ENCODE measurements at places on chromosomes 3 and 15.

- peak; percentile 45 for DNase-seq
Measured at GRCh38 chr3:52245322-52246263, at the start of gene PPM1M. Gene PPM1M, plus strand, starts transcription at chr3:52245759. Its CDS starts 66 bp downstream, at chr3:52245825.

DNA sequence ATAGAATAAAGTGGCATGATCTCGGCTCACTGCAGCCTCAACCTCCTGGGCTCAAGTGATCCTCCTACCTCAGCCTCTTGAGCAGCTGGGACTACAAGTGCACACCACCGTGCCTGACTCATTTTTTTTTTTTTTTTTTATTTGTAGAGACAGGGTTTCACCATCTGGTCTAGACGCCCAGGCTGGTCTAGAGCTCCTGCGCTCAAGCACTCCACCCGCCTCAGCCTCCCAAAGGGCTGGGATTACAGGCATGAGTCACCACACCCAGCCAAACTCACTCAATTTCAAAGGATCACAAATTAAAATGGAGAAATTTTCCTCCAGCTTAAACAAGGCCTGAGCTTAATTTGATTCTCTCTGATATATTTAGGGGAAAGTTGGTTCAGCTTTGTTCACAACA is 27.3 kb upstream of the NMB start:
- no peak for DNase-seq

- DNase-seq: no peak
Measured at GRCh38 chr3:11132861-11133260, 21.4 kb upstream of the HRH1 start.

DNA sequence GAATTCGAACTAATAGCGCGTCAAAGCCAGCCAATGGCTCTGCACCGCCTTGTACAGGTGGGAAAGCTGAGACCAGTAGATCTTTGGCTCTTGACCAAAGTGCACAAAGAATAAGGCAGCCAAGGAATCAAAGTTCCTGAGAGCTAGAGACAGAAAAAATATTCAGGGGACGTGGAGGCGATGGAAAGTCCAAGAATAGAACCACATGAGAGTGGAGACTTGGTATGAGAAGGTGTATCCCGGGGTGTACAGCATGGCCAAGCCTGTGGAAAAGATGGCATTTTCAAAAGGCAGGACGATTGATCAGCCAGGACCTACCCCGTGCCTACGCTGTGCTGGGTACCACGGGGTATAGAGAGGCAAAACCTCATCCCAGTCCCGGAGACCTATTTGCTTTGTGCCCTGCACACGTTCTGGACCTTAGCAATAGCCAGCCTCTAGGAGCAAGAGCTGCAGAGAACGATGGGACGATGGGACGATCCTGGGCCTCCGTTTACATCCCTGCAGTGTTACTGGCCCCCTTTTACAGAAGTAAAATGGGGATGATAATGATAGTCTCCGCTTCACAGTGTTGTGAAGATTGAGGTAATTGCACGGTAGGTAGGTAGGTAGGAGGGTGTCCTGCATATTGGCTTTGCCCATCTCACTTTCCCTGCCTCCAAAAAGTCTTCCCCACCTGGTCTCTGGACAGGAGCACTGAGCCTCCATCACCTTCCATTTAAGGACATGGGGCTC is 583 bp upstream of the RBSN start:
- no peak for DNase-seq

DNA sequence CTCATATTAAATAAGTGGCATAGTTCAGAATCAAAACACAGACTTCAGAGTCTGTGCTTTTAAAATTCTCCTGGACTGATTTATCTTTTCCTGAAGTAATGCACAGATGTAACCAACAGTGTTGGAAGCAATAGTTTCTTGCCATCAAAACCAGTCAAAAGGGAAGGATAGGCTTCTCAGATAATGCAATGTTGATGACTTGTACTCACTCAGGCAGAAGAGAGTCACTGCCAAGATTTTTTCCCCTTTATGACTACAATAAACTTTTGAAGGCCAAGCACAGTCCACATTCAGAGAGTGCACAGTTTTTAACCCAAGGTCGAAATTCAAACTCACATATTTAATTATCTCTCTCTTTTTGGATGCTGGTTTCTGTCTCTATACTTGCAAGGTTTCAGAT is 305.0 kb upstream of the SGO1 start:
- no peak for DNase-seq

GRCh38 chr3:150225986-150226385 is 182.1 kb upstream of the TSC22D2 start:
- no peak for DNase-seq

GRCh38 chr15:71485094-71485693 is 325.2 kb upstream of the NR2E3 start:
- no peak for DNase-seq

- no peak for DNase-seq
Measured at GRCh38 chr3:123124971-123125370, 58.1 kb downstream of the PDIA5 start.

DNA sequence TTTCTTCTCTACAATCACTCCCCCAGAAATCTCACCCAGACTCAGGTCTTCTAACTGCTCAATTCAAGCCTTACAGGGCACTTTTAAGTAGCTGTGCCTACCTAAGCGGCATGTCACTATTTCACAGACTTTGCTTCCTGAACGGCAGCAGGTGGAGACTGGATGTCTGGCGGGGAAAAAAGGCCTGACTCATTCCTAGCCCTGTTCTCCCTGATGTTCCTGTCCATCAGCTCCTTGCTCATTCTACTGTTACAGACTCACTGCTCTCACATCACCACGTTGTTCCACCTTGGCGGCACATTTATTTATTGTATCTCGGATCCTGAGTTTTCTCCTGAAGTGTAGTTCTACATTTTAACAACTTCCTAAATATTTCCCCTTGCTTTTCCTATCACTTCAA is 52.6 kb upstream of the ATP11B start:
- no peak for DNase-seq

- DNase-seq: no peak
Measured at GRCh38 chr15:73370151-73370550, 1.4 kb upstream of the HCN4 start.

DNA sequence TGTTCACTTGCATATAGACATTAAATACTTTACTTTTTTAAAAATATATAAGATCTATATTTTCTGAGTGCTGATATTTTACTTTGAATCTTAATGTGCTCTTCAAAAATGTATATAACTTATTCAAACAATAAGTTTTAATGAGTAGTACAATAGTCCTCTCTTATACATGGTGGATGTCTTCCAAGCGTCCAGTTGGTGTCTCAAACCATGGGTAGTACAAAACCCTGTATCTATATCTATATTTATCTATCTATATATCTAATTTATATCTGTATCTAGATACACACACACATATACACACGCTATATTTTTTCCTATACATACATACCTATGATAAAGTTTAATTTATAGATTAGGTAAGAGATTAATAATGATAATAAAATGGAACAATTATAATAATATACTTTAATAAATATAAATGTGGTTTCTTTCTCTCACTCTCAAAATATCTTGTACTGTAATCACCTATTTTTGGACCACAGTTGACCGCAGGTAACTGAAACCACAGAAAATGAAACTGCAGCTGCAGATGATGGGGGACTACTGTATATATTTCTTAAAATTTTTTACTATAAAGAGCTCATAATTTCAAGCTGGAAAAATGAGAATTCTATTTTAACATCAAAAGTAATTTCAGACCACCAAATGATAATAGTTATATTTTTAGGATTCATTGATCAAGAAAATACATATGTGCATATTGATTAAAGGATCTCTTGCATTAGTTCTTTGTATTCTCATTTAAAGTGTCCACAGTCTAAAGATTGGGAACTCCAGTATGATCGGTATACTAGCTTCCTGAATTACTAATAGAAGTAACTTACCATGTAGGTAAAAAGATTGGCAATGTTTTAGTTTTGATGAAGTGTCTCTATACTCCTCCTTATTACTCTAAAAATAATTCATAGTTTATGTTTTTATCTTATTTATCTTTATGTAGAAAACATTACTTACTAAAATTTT is 215.1 kb upstream of the MLF1 start:
- DNase-seq: no peak

- peak; percentile 28 for DNase-seq
Measured at GRCh38 chr3:66115858-66116654, 77.3 kb upstream of the MAGI1 start.

DNA sequence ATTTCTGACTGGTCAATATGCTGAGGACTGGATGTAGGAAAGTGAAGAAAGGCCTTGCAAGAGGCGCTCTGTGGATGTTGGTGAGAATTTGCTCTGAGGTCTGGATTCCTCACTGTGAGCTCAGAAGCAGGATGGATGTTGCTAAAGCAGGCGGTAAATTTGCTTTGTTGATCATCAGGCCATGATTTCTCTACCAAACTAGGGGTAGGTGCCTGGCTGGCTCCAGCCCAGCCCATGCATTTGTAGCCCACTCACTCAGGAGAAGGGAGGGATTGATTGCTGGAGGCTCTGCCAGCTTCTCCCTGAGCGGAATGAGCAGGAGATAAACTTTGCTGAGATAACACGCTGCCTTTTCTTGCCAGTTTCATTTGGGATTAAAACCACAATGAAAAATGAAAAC is 44.3 kb upstream of the NTRK3 start:
- DNase-seq: no peak

DNA sequence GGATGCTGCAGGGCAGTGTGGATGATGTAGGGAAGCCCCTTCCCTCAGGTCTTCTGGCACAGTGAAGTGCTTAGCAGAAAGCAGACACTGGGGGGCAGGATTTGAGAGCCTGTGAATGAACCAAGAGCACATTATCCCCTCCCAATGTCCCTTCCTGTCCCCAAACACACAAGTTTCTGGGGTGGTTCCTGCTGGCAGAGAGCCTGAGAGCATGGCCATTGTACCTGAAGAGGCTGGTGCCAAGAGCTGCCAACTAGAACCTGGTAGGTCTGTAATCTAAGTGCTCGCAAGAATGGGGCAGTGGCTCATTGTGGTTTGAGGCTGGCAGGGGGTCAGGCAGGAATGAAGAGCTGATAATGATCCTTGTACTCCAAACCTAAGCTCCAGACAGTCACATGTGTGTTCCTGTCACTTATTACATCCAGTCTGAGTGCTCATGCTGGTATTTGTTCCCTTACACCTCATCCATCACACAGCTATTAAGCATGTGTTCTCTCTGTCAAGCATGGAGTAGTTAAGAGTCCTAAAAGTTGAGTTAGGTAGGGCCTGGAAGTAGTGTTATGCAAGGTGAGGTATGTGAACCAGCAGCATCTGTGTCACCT is 6.7 kb upstream of the CCR1 start:
- DNase-seq: no peak

- DNase-seq: no peak
Measured at GRCh38 chr3:107803170-107803569, 280.4 kb downstream of the BBX start.

DNA sequence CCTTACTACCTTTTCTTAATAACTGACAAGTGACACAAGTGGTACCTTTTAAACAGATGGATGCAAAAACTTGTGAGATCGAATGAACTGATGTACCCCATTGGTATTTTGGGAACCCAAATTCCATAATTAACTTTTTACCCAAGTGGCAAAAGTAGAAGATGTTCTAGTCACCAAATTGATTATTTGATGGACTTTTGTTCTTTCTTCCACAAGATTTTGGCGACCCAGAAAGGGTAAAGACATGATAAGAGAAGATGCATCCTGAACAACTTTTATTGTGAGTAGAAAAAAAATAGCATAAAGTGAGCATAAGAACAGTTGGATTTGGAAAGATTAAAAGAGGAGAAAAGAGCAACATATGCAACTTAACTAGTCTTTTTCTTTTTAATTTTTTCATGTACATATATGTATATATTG is 159.5 kb downstream of the TIGIT start:
- DNase-seq: no peak

- no peak for DNase-seq
Measured at GRCh38 chr15:78110096-78110495, 17.7 kb downstream of the SH2D7 start.

DNA sequence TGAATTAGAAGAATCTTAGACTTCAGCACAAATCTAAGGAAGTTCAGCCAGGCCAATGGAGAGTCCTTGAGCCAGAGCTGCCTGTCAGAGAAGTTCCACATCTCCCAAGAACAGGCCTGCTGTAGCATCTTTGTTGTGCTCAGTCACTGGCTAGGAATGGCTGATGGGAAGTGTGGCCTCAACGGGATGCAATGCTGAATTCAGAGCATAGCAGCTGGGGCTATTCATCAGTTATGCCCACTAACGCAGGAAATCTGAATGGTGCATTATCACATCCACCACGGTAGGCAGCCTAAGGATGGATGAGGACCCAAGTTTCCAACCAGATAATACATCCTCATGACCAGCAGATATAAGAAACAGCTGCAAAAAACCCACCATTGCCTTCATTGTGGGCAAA is 3.2 kb upstream of the EIF1B start:
- DNase-seq: no peak

GRCh38 chr3:72633121-72633520 is 215.1 kb downstream of the SHQ1 start:
- no peak for DNase-seq

DNA sequence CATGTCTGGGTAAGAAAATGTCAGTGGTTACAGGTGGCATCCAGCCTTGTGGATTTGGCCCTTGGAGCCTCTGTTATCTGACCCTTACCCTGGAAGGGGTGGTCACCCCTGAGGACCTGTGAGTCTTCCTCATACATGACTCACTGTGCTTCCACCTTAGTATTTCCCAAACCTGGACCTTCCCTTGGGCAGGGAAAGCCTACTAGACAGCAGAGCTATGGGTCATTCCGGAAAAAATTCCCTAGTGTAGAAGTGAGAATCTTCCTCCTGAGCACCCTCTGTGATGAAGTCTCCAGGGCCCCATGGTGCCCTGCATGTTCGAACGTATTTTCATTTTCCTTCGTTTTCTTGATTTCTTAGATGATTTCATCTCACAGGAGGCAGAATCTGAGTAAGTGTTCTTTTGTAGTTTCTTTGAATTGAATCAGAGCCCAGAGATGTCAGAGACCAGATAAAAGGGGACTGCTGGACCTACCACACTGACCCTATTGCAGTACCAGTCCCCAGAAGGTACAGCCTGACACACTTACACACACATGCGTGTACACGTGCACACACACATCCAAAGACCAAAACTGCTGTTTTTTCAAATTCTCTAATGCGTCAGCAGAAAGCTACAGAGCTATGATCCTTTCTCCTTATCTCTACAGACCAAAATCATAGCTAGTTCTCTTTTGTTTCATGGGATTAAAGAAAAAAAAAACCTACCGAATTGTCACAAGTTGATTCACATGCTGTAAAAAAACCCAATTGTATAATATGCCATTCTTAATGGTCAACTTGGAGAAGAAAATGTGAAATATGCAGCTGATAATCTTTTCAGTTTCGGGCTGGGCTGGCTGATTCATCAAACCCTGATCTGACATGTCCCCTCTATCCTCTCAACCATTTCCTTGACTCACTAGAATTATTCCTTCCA is 50.5 kb upstream of the ARHGEF3 start:
- peak; percentile 60 for DNase-seq

- no peak for DNase-seq
Measured at GRCh38 chr3:183159333-183159732, 3.2 kb downstream of the LAMP3 start.

DNA sequence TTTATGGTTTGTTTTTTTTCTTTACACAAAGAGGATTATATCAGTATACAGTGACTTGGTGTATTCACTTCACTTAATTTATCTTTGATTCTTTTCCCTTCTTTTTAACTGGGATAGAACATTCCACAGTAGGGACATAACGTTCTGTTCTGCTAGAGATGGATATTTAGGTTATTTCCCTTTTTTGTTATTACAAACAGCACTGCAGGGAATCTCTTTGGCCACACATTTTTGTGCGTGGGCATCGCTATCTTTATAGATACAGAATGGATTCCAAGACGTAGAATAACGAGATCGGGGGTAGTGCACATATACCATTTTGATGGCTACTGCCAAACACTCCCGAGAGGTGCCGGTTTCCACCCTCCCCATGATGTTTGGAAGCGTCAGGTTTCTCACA is 44.8 kb downstream of the PXYLP1 start:
- DNase-seq: no peak
